ENCODE measurements at places on chromosomes 6 and 20.

GRCh38 chr6:71034563-71035345 is 77.9 kb upstream of the B3GAT2 start:
- DNase-seq = no peak

DNA sequence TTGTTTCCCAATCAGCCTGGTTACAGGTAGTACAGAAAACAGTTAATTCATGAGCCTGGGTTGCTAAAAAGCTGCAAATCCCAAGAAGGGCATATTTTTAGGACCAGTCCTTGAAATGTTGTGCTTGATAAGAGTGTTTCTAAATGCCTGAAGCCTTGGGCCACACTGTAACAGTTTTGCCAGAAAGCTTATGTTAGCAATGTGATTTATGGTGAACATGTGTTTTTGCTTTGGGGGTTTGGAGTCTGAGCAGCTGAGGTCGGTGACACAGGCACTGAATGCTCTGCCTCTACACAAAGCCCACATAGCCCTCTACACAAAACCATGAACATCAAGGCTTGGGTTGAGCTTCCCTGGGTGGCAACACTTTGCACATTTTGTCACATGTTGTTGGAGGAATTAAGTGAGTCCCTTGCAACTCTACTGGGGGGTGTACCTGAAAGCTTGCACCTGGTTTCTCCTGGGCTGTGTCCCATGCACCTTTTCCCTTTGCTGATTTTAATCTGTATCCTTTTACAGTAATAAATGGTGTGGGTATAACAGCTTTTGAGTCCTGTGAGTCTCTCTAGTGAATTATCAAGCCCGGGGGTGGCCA is 22.2 kb downstream of the AHI1 start:
- DNase-seq = no peak

GRCh38 chr20:10079964-10080363 is 45.2 kb downstream of the ANKEF1 start:
- DNase-seq = no peak

GRCh38 chr6:45988635-45989034 is 27.0 kb downstream of the CLIC5 start:
- no peak for DNase-seq

GRCh38 chr6:107991061-107991460 is 33.1 kb upstream of the SEC63 start:
- no peak for DNase-seq

- peak; percentile 40 for DNase-seq
Observed at GRCh38 chr20:44650771-44651433, 597 bp downstream of the ADA start.

GRCh38 chr6:115540077-115540869 is 520.4 kb downstream of the FRK start:
- DNase-seq = no peak

DNA sequence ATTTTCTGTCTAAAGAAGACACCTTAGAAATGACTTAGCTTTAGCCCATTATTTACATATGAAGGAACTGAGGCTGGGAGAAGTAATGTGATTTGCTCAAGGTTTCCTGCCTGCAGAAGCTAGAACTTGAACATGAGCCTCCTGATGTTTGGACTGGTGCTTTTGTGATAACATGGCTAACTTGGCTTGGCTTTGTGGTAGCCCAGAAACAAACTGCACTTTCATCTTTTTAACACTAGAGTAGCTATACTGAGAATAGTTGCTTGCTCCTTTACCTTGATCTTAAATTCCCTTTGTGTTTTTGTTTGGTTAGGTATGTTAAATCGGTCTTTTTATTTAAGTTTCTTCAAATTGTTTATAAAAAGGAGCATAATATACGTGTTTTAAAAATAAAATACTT is 163.5 kb upstream of the MANEA start:
- DNase-seq = no peak

DNA sequence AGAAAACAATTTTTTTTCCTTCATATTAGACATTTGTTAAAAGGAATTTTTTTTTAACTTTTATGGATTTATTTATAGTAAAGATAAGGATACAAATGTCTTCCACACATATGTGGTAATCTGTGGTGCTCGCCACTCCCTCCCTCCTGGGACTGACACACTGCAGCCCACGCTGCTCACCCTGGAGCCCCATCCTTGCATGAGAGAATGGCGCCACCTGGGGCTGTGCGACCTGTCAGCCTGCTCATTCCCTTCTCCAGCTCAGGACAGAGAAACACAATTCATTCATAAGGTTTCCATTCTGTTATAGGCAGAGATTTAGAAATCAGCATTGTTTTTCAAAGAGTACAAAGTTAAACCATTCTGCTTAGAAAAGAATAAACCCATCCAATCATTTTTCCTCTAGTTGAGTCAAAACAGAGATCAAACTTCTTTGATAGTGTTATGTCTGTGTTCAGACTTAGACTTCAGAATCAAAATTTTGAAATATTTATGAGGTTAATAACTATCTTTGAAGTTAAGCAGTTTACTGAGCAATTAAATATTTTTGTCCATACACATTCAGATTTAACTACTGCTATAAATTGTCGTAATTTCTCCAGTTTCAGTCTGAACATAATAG is 42.8 kb upstream of the DYNLRB1 start:
- peak; percentile 19 for DNase-seq

DNA sequence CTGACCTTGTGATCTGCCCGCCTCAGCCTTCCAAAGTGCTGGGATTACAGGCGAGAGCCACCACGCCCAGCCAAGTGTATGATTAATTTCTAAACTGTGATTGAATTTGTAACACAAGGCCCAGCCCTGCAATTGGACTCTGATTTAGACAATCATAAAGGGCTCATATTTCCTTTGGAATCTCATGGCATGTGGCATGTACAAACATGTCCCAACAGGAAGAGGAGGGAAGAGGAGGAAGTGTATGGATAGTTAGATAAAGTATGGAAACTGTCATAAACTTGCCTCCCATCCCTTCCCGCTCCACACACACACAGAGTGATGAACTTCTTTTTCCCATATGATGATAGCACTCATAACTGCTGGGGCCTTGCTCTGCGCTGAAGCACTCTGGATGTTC is 27.2 kb upstream of the QKI start:
- no peak for DNase-seq

- peak; percentile 20 for DNase-seq
Observed at GRCh38 chr6:150263765-150264404, 104.9 kb upstream of the IYD start.

GRCh38 chr20:50172347-50173013 is 18.1 kb upstream of the CEBPB start:
- DNase-seq = no peak

DNA sequence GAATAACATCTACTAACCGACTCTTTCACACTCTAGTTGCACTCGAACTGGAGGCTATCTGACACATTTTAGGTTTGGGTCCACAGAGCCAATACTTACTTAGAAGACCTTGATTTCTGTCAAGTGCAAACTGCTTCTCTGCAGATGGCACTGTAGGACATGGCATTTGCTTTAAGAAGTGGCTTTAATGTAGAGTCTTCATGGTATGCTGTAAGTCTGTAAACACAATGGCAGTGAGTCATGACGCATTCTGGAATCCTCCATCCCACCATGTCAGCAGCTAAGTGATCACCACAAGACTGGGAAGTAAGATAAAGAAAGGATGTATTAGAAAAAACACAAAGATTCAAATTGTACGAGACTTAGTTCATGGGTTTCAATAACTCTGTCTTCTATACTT is 377.0 kb upstream of the NOX3 start:
- DNase-seq = no peak

DNA sequence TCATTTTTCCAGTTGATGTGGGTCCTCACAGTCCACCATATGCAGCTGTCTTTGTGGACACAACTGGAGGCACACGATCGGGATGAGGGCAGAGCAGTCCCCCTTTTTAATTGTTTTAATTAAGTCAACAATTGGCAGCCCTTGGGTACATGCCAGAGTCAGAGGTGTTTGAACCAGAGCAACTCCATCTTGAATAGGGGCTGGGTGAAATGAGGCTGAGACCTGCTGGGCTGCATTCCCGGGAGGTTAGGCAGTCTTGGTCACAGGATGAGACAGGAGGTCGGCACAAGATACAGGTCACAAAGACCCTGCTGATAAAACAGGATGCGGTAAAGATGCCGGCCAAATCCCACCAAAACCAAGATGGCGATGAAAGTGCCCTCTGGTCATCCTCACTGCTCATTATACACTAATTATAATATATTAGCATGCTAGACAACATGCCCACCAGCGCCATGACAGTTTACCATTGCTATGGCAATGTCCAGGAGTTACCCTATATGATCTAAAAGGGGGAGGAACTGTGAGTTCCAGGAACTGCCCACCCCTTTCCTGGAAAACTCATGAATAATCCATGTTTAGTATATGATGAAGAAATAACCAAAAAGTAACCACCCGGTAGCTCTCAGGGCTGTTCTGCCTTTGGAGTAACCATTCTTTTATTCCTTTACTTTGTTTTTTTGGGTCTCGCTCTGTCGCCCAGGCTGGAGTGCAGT is 31.8 kb upstream of the BLCAP start:
- DNase-seq = no peak

DNA sequence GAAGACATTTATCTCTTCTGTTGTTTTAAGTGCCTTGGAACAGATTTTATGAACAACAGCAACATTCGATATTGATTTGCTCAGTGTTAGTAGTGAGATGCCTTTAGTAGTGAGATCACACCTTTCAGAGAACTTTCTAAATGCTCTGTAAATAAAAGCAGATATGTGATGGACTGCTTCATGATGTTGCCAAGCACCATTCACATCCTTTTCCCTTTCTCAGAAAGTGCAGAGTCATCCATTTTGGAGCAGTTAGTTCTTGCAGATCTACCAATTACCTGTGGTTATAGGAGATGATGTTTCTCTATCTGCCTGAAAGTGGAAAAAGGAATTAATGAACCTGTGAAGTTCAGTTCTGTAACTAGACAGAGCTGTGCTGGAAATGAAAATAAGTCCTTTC is 27.0 kb downstream of the CBFA2T2 start:
- DNase-seq = no peak

DNA sequence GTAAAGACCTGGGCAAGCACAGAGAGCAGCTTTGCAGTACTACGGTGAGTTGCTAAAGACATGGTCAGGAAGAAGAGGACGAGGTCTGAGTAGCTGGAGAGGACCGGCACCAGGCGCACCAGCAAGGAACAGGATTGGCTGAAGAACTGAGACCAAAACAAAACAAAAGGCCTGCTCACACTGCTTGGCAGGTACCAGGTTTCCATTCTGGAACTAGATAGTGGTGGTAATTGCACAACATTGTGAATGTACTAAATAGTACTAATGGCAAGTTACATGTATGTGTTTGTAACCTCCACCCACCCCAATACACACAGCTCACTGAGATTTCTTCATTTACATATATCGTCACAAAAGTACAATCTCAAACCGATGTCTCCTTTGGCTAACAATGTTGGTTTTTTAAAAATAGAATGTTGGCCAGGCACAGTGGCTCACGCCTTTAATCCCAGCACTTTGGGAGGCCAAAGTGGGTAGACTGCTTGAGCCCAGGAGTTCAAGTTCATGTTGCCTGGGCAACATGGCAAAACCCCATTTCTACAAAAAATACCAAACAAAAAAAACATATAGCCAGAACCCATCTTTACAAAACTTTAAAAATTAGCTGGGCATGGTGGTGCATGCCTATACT is 32.5 kb upstream of the LYRM2 start:
- no peak for DNase-seq

DNA sequence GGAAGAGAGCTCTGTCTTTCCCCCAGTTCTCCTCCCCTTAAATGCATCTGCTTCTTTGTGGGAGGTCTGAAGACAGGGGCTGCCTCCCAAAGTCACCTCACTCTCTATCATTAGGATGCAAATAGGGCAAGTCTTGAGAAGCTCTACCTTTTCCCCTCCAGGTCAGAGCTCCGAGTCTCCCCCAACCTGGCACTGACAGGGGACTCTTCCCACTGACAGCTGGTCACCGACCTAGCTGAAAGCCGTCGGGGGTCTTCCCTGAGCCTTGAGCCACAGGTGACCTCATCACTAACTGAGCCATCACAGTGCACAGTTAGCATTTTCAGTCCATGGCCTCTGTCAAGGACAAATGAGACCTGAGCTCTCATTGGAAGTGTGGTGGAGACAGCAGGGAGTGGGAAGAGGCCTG is 386.7 kb downstream of the HACE1 start:
- no peak for DNase-seq

DNA sequence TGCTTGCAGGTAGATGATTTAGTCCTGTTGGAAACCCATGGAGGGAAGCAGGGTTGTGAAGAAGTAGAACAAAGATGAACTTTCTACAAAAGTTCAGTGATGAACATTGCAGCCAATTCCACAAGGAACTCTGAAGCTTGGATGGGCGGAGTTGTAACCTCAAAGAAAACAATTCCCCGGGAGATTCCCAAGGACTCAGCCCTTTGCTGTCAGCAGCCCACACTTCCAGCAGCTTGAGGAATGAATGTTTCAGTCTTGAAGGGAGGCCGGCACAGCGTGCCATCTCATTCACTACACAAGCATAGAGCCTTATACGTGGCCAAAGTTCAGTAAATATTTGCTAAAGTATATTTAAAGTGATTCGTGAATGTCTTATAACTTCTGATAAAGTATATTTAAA is 269.4 kb downstream of the NKAIN2 start:
- DNase-seq = no peak

DNA sequence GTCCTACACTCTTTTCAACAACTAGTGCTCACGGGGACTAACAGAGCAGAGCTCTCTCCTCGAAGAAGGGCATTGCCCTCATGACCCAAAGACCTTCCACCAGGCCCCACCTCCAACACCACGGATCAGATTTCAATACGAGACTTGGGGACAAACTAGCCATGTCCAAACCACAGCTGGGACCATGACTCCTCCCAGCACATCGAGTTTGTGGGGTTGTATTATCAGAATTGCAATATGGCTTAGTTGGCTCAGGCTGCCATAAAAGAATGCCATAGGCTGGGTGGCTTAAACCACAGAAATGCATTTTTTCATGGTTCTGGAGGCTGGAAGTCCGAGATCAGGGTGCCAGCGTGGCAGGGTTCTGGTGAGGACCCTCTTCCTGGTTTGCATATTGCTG is 189.7 kb upstream of the PMEPA1 start:
- DNase-seq = no peak

DNA sequence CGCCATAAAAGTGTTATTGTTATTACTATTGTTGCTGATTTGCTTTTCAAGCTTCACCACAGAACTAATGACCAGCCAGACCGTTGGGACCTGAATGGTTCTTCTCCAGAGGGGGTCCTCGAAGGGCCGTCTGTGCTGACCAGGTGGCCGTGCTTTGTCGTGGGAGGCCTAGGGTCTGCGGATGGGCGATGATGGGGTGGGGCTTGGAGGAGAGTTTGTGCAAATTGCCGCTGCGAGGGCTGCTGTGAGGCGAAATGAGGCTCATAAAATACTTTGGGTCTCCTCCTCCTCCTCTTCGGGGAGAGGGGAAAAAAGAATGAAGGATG is 6.0 kb upstream of the ZBTB22 start:
- DNase-seq = no peak

DNA sequence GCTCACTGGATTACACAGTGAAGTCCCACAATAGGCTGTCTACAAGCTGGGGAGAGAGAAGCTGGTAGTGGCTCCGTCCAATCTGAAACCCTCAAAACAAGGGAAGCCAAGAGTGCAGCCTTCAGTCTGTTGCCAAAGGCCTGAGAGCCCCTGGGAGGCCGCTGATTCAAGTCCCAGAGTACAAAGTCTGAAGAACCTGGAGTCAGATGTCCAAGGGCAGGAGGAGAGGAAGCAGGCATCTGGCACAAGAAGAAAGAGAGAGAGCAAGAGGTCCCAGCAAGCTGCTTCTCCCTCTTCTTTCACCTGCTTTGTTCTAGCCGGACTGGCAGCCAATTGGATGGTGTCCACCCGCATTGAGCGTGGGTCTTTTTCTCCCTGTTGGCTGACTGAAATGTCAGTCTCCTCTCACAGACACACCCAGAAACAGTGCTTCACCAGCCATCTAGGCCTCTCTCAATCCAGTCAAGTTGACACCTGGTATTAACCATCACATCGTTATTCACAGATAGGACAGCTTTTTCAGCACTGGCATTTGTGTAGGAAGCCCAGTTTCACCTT is 51.2 kb downstream of the CRYBG1 start:
- DNase-seq = no peak

Measured in CD4-positive, alpha-beta T cell treated with Interleukin-12 subunit alpha and Interleukin-12 subunit beta, for 1 hour (primary cell).